ENCODE measurements at places on chromosomes 1 and 21. TPM values are rescaled to one million over a fixed set of nuclear protein-coding genes. Genes with fewer than 3 reads are reported as not detected.

GPR37L1 gene
- not detected for total RNA-seq

ELAVL4 gene
- total RNA-seq = 0.10 TPM

OSCP1 gene
- 14.7 TPM for total RNA-seq

AK2 gene
- 123 TPM for total RNA-seq

GRCh38 chr1:92953491-92953890, 7.8 kb downstream of the DIPK1A start:
- no peaks in the 10 kb centered on the region for H3K4me1 ChIP-seq
- no peaks in the 10 kb centered on the region for H3K27me3 ChIP-seq
- no peak overlapping the region for H3K27ac ChIP-seq
- no peak for DNase-seq
- H3K36me3 ChIP-seq = no peaks in the 10 kb centered on the region

DNA sequence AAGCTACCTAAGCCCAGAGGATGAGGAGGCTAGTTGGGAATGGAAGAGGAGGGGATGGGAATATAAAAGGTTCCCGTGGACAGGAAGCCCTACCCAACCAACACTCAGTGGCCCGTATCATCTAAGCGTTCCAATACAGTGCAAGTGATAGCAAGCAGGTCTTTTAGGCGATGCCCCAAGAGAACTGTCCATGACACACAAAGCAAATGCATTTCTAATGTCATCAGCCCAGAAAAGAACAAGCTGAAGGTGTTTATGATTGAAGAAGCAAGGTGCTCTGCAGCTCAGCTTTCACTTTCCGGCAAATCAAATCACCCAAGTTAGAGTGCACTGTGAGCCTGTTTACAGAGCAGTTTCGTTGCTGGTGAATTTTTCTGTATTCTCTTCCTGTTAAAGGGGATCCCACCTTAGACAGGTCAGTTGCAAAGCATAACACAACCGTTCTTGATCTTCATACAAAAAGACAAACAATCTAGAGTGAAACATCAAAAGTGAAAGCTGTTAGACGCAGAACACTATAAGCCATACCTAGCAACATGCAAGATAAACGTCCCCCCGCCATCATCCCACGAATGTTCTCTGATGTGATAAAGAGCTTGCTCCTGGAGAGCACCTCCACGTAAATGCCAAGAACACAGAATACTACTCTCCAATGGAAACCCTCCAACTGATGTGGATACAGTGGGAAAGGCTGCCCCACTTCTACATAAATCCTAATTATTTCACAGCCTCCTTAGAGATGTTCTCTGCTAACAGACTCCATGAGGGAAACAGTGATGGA, 54.0 kb downstream of the PGBD5 start:
- H3K27me3 ChIP-seq = no peaks in the 10 kb centered on the region
- DNase-seq = no peak
- H3K4me1 ChIP-seq = no peaks in the 10 kb centered on the region
- H3K36me3 ChIP-seq = no peaks in the 10 kb centered on the region
- H3K27ac ChIP-seq = no peak overlapping the region
- H3K4me3 ChIP-seq = no peak overlapping the region
